ENCODE measurements at places on chromosomes 13 and 19.

- no peak for DNase-seq
Measured at GRCh38 chr13:84553227-84553626, 671.0 kb upstream of the SLITRK1 start.

- no peak for DNase-seq
Measured at GRCh38 chr13:77338329-77338728, 11.4 kb upstream of the MYCBP2 start.

- DNase-seq: peak; percentile 22
Measured at GRCh38 chr13:113616991-113617749, 32.6 kb downstream of the TFDP1 start.

- DNase-seq: no peak
Measured at GRCh38 chr13:106865716-106866440, 297.9 kb upstream of the ARGLU1 start.

DNA sequence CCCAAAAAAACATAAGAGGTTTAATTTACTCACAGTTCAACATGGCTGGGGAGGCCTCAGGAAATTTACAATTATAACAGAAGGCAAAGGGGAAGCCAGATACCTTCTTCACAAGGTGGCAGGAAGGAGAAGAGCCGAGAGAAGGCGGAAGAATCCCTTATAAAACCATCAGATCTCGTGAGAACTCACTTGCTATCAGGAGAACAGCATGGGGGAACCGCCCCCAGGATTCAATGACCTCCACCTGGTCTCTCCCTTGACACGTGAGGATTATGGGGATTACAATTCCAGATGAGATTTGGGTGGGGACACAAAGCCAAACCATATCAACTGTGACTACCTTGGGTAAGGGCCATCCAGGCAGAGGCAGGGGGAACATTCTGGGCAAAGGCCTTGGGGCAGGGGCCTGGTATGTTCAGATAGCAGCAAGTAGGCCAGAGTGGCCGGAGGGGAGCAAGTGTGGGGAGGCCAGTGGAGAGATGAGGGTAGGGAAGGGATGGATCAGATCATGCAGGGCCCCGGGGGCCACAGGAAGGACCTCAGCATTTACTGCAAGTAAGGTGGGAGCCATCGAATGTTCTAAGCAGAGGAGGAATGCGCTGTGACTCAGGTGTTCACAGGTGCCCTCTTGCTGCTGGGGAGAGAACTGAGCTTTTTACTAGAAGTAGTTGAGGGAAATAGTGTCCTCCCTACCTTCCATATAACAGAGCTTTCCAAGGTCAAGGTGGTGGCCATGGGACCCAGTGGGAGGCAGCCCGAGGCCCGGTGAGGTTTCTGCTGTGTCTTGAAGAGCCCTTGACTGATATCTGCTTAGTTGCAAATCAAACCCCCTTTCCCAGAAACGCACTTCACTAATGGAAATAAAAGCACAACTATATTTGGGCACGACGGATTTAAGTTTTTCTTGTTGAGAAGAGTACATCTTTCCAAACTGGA is 18.0 kb downstream of the RAB3D start:
- DNase-seq: no peak

DNA sequence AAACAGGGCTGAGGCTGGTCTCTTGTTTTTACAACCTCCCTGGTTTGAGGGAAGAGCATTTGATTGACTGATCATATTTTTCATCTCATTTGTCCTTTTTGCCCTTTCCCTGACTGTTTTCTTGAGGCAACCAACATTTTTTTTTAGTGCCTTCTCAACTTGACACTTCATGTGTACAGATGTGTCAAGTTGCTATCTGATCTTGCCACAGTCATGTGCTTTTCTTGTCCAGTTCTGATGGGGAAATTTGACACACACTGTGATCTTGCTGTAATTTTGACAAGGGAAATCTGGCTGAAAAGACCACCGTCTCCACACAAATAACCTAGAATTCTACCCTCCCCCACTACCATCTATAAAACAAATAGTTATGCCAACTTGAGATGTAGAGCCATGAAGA is 329.6 kb downstream of the KCTD12 start:
- DNase-seq: no peak

- DNase-seq: no peak
Measured at GRCh38 chr13:51241720-51242119, 19.5 kb downstream of the FAM124A start.

DNA sequence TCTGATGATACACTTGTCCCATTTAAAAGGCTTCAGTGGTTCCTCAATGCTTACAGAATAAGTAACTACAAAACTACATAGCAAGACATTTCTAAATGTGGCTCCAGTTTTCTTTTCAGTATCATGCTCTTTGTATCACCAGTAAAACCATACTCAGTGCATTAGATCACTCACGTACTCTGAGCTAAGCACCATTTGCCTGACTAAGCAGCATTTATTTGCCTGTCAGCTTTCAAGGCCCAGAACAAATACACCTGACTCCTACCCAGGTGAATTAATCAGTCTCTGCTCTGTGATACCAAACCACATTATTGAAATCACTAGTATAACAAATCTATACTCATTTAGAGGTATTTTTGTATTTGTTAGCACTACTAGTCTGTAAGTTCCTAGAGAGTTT is 47.4 kb upstream of the PCDH20 start:
- no peak for DNase-seq

DNA sequence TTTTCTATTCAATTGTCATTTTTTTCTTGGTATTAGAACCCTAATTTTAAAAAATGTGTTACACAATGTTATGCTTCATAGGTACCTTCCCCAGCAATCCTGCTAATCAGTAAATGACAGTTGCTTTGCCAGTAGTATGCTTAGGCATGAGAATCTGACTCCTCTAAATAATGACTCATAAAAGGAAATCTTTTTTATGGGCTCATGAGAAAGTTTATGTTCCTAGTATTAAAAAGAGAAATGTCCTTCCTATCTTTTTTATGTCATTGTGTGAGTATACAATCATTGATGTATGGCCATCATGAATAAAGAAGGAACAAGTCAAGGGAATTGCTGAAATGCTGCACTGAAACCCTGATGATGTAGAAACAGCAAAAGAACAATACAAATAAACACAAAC is 1237.7 kb upstream of the PCDH20 start:
- no peak for DNase-seq

DNA sequence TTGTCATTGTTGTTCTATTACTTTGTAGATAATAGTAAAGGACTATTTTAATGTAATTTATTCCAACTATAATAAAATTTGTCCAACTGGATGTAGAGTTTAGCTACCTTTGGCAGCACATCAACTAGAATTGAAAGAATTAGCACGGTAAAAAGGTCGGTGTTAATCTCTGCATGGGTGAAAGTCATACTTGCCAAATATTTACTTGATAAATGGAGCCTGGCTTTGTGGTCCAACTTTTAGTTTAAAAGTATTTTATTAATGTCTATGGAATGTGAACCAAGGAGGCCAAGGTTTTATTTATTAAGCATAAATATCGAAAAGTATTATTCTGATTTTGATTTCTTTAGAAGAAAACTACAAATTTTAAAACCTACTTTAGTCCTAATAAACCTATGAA is 1389.0 kb downstream of the PCDH9 start:
- no peak for DNase-seq

DNA sequence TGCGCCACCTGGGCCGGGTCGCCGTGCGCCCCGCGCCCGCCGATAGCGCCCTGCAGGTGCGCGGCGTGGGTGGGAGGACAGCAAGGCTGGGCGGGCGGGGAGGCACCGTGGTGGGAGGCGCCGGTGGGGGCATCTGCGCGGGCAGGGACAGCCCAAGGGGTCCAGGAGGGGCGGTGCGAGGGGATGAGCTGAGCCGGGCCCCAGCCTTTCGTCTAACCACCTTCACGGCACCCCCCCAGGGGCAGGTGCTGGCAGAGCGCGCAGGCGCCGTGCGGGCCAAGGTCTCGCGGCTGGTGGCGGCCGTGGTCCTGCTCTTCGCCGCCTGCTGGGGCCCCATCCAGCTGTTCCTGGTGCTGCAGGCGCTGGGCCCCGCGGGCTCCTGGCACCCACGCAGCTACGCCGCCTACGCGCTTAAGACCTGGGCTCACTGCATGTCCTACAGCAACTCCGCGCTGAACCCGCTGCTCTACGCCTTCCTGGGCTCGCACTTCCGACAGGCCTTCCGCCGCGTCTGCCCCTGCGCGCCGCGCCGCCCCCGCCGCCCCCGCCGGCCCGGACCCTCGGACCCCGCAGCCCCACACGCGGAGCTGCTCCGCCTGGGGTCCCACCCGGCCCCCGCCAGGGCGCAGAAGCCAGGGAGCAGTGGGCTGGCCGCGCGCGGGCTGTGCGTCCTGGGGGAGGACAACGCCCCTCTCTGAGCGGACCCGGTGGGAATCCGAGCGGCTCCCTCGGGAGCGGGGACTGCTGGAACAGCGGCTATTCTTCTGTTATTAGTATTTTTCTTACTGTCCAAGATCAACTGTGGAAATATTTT is 3.1 kb downstream of the KISS1R start:
- DNase-seq: no peak

DNA sequence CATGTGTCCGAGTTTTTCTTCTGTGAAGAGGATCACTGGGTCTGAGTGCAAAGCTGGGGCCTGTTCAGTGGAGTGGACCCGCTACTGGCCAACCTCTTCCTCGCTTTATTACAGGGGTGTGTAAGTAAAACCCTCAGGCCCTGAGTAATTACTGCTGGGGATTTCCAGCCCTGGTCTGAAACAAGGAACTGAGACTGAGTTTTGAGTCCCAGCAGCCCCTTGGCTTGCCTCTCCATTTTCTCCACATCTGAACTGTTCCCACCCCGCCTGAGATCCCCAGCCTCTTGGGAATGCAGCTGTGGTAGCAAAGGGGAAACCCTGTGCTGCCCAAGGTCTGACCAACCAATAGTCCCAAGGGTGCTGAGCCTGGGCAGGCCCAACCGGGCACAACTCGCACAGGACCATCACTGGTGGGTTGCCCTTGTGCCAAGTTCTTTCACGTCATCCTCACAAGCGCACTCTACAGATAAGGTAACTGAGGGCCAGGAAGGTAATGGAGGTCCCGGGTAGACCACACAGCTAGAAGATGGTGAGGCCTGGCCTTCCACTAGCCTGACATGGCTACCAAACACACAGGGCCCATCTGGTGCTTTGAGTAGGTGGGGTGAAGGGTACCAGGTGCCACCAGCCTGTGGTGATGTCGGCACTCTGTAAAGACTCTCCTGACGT is 13.7 kb upstream of the SLC35E1 start:
- peak; percentile 46 for DNase-seq

DNA sequence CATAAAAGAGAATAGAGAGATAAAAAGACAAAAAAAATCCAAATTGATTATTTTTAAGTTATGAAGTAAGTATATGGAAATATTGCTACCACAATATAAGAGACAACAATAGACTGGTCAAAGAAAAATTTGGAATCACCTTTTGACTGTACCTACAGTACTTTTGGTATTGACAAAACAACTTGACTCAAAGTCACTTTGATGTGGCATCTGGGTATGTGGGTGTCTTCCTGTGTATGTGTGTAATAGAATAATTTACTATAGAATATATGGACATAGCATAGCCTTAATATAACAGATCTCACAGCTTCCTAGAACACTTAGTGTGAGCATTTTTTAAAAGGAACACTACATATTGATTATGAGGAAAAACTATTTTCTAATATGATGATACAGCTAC is 1016.2 kb upstream of the PCDH20 start:
- no peak for DNase-seq

DNA sequence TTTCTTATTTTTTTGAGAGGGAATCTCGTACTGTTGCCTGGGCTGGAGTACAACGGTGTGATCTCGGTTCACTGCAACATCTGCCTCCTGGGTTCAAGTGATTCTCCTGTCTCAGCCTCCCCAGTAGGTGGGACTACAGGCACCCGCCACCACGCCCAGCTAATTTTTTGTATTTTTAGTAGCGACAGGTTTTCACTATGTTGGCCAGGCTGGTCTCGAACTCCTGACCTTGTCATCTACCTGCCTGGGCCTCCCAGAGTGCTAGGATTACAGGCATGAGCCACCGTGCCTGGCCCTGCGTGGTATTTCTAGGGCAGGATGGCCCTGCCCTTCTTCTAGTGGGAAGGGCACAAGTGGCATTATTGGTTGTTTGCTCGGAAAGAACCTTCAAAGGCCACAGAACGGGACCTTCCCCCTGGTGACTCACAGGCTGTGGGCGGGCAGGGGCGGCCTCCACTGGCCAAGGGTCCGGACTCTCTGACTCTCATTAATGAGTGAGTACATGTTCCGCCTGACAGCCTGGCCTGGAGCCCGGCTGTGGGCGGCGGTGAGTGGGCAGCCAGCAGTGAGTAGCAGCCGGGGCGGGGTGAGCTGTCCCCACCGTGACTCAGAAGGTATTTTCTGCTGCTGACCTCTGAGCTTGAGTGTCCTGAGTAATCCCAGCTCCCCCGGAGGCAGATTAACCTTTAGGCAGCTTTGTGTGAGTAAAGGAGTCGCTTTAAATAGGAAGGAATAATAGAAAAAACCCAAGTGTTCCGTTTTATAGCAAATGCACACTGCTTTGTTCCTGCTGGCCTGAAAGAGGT is 5.1 kb downstream of the DOT1L start:
- peak; percentile 98 for DNase-seq

DNA sequence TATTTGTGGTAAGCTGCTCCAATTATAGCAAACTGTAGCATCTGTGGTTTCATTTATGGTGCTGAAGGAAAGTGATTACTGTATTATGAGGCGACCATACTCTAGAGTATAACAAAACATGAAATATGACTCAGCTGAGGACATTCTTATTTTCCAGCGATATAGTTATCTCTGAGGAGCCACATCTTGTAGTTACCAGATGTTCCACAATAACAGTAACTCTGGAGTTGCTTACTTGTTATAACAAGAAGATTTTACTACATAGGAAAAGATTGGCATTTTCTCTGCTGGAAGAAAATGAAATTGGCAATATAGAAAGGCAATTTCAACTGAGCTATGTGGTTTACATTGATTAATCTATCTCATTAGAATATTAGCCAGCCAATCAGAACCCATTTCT is 1634.2 kb downstream of the PCDH9 start:
- DNase-seq: no peak

DNA sequence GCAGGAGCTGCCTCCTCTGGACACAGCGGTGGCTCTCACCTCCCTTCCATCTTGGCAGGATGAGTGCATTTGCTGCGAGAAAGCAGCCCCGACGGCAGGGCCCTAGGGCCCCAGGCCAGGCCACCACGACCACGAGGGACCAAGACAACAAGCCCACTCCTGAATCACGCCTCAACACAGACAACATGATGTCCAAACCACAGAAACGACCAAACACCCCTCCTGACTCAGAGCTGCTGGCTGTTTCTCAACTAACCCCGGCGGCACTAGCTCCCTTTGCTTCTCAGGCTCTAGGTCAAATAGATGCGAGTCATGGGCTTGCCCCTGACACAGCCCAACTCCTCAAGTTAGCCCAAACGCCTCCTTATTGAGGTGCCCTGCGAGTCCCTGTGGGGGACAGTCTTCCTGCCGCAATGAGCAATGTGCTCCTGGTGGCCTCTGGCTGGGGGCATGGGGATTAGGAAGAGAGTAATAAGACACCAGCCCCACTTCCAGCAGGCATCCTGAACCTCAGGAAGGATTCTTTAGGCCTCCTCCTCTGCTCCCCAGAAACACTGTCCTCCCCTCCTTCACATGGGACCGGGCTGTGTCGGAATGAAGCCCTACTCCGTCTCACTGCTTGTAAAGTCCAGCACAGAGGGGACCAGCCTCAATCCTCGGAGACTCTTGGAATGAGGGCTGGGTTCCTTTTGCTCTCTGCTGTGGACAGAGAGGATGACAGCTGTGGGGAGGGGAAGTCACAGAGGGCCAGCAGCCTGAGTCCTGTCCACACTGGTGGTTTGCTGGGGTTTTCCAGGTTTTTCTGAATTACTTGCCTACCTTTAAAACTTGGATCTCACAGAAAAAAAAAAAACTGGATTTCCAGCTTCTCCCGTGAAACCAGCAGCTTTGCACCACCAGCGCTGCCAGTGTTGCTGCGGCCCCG is 6.9 kb upstream of the ATF5 start:
- DNase-seq: no peak
